ENCODE measurements at places on chromosomes 1 and 21.

DNA sequence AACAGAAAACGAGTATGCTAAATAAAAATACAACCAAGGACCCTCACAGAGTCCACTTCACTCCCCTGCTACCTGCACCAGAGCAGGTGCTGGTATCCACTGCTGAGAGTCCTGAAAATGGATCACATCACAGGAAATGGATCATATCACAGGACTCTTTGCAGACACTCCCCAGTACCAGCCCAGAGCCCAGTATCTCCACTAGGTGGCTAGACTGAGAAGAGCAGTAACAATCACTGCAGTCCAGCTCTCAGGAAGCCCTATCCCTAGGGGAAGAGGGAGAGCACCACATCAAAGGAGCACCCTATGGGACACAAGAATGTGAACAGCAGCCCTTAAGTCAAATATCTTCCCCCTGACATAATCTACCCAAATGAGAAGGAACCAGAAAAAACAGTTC, 28.0 kb downstream of the AGBL4 start:
- DNase-seq: no peak

DNA sequence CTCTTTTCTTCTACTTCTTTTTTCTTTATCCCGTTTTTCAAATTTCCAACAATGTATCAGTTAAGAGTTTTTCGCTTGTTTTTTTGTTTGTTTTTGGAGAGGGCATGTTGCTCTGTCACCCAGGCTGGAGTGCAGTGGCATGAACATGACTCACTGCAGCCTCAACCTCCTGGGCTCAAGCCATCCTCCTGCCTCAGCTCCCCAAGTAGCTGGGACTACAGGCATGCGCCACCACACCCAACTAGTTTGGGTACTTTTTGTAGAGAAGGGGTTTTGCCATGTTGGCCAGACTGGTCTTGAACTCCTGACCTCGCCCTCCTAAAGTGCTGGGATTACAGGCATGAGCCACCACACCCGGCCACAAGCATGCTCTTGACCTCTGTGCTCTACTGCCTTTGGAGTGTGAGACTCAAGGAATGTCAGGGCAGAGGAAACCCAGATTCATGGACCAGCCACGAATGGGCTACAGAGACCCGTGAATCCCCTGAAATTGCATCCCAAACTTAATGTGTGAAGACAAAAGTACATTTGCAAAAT, 65.1 kb upstream of the HSD17B7 start:
- DNase-seq: no peak

DNA sequence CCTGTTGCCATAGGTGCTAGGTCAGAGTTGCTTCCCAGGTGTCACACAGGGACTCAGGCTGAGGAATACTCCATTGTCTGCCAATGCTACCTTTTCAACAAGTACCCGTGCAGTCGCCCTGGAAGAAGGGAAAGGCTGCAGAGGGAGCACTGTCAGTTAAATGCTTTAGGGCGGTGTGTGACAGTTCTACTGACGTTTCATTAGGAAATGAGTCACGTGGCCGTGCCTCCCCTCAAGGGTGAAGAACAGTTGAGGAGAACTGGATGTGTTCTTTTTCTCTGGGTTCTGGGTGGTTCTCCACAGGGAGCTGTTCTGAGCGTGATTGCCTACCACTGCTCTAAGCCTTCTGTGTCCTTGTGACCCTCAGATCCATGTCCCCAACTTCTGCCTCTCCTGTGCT, 197.6 kb downstream of the CACNA1E start:
- no peak for DNase-seq

GRCh38 chr1:95117207-95118066, at the start of gene TLCD4:
TLCD4 (plus strand) TSS chr1:95117355; CDS start chr1:95143902, 26,547 bp downstream.
- no peak for DNase-seq

- no peak for DNase-seq
These were observed 392.9 kb downstream of the DSCAM start for GRCh38 chr21:40454057-40454456.

DNA sequence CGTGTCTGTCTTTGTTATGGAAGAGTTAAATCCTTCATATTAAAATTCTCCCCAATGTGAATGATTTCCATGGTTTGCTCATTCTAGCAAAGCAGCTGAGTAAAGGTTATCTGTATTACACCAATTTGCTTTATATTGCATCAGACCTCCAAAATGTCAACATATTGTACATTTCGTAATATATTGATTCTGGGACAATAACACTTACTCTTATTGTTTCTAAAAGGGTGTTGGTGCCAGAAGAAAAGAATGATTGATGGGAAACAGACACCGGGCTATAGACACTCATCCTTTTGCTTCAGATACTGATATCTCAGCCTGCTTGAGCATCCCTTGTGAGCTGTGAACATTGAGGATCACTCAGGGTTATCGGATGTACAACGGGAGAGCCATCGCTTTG, 7.0 kb downstream of the NTNG1 start:
- DNase-seq: no peak

DNA sequence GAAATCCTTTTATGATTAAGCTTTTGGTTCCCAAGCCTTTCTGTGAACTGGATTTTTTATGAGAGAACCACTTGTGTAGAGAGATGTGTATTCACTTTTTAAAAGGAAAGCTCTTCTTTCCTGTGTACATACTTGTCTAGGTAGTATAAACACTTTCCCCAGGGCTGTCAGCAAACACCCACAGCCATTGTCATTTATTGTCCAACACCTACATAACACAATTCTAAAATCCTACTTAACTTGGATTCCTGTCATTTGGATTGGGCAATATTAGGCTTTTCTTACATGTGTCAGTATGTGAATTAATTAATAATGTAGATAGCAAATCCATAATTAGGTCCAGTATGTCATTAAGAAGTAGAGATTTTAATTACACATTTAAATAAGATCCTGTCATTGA, 12.3 kb downstream of the DDX20 start:
- no peak for DNase-seq

Data from activated CD4-positive, CD25-positive, alpha-beta regulatory T cell (primary cell).